ENCODE measurements at places on chromosomes 12 and 14.

DNA sequence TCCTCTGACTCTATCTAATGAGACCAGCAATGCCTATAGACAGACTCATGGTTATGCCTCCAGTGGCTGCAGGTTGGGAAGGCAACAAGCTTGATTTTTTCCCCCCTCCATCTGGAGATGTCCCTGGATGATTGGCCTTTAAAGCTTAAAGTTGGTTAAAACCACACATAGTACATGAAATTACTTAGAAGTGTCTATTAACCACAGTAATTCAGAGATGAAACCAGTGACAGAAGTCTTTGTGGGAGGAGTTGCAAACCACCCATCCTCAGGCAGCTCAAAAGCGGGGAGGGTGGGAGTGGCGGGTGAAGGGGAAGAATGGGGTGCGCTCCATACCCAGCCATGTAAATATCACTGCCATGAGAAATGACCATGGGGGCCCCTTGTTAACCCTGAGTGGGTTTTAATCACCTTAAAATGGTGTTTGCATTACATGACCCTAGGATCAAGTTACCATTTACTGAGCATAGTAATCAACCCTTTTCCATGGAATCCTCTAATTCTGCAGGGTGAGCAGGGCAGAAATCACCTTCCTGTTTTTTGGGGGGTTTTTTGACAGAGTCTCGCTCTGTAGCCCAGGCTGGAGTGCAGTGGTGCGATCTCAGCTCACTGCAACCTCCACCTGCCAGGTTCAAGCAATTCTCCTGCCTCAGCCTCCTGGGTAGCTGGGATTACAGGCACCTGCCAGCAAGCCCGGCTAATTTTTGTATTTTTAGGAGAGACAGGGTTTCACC is 133.5 kb downstream of the FOXN3 start:
- DNase-seq = no peak

DNA sequence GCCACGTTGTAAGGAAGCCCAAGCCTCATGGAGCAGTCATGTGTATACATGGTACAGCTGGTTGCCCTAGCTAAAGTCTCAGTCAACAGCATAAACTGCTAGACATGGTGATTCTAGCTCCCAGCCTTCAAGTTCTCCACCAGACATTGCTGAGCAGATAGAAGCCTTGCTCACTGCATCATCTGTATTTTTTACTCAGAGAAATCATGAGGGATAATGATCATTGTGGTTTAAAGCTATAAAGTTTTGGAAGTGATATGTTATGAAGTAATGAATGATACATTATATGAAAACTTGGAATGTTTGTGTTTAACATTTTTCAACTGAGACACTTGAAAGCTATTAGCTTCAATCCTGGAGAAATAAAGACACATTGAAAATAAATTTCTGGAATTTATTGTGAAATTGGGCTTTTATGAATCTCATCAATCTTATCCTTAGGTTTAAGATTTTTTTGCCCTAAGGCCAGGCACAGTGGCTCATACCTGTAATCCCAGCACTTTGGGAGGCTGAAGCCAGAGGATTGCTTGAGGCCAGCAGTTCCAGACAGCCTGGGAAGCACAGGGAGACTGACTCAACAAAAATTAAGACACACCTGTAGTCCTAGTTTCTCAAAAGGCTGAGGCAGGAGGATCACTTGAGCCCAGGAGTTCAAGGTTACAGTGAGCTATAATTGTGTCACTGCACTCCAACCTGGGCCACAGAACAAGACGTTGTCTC is 5.6 kb upstream of the NFATC4 start:
- no peak for DNase-seq

GRCh38 chr14:37591311-37591940 is 3.6 kb downstream of the FOXA1 start:
- DNase-seq = no peak

DNA sequence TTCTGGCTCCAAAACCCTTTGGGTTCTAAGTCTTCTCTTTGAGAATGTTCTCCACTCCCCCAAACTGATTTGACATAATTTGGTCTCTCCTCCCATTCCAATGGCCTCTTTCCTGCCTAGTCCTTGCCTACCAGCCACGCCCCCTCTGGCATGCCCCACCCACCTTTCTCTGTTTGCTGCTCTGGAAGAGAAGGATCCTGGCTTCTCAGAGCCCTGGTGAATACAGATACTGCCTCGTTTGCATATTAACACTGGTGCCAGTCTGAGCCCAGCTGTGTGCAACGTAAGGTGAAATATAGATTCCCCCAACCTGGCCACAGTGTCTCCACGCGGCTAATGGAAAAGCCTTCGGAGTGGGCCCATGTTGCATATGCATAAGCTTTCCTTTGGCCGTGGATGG is 79.7 kb downstream of the PAPOLA start:
- DNase-seq = no peak

DNA sequence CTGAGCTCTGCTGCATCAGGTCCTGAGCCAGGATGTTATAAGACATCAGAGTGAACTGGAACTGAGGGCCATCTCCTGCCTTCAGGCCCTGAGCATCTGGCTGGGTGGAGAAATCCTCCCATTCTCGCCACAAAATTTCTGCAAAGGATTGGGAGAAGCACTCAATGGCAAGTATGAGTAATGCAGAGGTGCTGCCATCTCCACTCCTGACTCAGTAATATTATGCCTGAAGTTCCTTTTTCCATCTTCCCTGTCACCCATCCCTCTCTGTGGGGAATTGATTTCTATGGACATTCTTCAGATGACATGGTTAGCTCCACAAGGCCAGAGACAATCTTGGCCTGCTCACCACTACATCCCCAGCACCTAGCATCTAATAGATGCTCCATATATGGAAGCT is 4.7 kb downstream of the ANGEL1 start:
- peak; percentile 24 for DNase-seq

DNA sequence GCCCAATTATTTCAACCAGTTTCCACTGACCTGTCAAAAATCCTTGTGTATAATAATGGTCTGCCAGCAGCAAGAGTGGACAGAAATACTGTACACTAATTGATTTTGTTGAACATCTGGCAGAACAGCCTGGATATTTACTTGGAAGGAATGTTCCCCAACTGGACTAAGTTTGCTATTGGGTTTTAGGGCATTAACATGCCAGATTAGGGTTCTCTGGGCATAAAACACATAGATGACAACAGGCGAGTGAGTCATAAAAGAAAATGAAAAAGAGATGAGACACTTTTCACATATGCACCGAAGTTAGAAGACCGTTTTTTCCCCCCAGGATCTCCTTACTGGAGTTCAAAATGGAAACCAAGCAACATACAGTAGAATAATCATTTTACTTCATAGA is 236.3 kb upstream of the NAV3 start:
- no peak for DNase-seq

DNA sequence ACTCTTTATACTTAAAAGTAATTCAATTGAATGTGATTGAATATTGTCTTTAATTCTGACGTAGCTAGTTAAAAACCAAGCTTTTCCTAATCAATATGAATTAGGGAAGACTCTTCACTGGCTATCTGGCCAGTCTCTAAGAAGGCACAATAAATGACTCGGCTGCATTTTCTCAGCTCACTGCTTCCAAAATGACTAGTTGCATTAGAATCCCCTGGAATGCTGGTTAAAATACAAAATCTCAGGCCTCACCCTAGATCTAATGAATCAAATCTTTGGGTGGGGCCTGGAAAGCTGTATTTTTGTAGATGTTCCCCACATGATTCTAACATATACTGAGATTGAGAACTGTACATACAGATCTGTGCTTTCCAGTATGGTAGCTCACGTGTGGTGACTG is 242.1 kb downstream of the CHST11 start:
- DNase-seq = no peak

GRCh38 chr12:55043542-55043941 is 23.8 kb downstream of the NEUROD4 start:
- DNase-seq = peak; percentile 93

DNA sequence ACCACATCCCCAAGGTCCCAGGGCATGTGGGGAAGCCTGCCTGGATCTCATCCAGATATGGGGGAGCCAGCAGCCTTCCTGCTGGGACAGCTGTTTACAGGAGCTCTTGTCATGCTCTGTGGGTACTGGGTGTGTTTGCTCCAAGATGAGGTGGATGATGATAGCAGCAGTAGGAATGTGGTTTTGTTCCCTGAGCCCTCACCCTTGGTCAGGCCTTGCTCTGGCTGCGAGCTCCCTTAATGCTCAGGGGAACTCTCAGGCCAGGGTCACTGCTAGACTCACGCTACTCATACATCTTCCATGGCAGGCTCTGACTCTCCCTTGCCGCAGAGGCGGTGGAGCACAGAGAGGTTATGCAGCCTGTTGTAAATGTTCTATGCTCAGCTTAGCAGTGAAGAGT is 990.3 kb downstream of the AACS start:
- DNase-seq = no peak

GRCh38 chr14:51368721-51369163 is 128.7 kb downstream of the TMX1 start:
- no peak for DNase-seq

GRCh38 chr12:2226641-2227040 is 173.9 kb downstream of the CACNA1C start:
- no peak for DNase-seq

DNA sequence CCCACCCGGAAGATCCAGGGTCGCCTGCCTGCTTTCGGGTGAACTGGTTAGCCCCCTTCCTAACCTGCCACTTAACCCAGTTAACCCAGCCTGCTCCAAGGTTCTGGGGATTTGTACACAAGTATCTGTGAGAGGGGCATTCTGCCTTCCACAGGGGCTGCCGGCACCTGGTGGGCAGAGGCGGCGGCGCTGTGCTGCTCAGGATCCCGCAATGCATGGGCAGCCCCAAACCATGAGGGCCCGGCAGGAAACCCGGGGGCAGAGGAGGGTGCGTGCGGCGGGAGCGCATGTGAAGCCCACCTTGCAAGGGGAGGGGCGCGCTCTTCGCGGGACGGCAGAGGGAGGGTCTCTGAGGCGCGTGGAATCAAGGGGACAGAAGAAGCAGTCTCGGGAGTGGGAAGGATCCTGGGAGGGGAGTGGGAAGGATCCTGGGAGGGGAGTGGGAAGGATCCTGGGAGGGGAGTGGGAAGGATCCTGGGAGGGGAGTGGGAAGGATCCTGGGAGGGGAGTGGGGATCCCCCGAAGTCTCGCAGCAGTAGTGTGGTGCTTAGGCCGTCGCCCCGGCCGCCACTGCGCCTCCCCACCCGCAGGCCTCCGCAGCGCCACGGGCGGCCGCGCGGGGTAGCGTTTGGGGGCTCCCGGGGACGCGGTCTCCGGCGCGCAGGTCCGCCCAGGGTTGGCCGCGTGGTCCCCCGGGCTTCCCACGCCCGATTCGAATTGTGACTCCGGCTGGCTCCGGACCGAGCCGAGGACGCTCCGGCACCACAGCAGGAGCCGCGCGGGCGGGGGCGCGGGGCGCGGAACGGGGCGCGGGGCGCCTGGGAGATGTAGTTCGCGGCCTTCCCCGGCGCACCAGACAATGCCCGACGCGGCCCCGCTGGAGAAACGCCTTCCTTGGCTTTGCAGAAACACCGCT is 4.9 kb upstream of the MTA1 start:
- peak; percentile 50 for DNase-seq

- no peak for DNase-seq
These were observed 4.9 kb upstream of the DCAF4 start for GRCh38 chr14:72921396-72921795.

GRCh38 chr12:105256921-105257320 is 20.9 kb upstream of the APPL2 start:
- no peak for DNase-seq

GRCh38 chr12:63894132-63894531 is 49.6 kb downstream of the SRGAP1 start:
- peak; percentile 23 for DNase-seq

- no peak for DNase-seq
These were observed 80.4 kb downstream of the SUDS3 start for GRCh38 chr12:118456741-118457140.

DNA sequence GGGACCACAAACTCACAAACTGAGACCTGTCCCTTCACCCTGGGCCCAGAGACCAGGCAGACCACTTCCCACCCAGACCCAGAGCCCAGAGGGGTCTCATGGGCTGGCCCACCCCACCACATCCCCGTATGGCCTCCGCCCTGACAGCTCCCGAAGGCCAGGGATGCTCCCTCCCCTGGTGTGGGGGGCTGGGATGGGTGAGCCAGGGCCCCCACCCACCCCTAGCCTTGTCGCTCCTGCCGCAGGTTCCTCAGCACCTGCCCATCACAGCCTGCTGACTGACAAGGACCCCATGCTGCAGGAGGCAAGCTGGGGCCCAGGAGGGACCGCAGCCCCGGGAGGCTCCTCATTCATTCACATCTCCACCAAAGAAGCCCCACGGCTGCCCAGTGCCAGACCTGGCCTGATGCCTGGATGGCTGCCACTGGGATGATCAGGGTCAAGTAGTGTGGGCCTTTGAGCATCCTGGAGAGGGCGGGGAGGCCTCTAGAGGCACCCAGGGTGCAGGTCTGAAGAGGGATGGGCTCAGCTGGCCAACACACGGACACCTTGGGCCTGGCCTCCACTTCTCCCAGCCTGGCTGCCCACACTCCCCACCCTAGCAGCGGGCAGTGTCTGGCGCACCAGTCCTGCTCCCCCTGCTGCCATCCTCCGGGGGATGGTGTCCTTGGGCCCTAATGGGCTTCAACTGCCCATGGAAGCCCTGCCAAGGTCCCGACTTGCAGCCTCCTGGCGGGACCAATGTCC is 24.7 kb upstream of the GPR132 start:
- DNase-seq = no peak

DNA sequence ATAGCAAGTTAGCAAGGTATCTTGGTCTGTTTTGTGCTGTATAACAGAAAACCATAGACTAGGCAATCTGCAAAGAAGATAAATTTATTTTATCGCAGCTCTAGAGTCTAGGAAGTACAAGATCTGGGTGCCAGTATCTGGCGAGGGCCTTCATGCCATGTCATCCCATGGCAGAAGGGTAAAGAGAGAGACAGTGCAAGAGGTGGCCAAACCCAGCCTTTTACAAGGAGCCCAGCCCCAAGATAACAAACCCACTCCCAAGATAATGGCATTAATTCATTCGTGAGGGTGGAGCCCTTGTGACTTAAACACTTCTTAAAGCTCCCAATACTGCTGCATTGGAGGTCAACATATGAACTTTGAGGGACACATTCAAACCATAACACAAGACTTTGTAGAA is 16.9 kb downstream of the RPS29 start:
- DNase-seq = no peak

DNA sequence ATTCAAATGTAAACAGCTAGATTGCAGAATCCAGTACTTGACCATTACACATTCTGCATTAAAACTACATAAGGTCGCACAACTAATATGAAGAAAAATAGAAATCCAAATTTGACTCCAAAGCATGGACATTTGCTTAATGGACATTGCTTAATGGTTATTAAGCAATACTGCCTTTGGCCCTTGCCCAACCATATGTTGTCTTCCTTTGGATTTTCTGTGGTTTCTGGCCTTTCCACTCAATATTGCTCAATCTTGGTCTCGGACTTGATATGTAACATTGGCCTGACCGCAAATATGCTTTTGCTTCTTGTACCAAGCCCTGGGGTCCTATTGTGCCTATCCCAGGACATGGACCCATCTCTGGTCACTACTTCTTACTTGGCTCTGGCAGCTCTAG is 67.2 kb downstream of the PTPRR start:
- peak; percentile 12 for DNase-seq

DNA sequence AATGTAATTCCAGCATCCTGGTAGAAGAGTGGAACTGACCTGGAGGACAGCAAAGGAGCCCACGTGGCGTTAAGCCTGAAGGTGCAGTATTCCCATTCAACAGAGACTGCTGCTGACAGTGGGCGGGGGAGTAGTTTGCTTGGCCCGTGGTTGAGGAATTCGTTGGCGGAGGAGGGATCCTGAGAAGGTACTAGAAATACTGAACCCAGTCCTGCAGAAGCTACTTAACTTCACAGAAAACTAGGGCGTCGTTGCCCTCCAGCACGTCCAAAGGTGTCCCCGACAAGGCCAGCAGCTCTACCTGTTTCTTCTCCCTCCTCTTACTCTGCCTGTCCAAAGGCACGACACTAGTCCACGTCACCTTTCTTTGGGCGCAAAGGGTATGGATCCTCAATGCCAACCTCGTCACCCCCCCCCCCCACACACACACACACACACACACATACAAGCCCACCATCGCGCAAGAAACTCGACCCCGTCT is 303 bp downstream of the PUS7L start:
- DNase-seq = no peak
